AG09309 (cell line): ENCODE measurements at places on chromosomes 5 and 9.
A peak's percentile ranks its signal among the peaks of the same experiment; 100 is the strongest.

GRCh38 chr9:82923912-82924605 is 138.9 kb downstream of the RASEF start:
- no peak for DNase-seq

- peak; percentile 41 for DNase-seq
These were observed 96.2 kb upstream of the ARAP3 start for GRCh38 chr5:141778206-141778605.

DNA sequence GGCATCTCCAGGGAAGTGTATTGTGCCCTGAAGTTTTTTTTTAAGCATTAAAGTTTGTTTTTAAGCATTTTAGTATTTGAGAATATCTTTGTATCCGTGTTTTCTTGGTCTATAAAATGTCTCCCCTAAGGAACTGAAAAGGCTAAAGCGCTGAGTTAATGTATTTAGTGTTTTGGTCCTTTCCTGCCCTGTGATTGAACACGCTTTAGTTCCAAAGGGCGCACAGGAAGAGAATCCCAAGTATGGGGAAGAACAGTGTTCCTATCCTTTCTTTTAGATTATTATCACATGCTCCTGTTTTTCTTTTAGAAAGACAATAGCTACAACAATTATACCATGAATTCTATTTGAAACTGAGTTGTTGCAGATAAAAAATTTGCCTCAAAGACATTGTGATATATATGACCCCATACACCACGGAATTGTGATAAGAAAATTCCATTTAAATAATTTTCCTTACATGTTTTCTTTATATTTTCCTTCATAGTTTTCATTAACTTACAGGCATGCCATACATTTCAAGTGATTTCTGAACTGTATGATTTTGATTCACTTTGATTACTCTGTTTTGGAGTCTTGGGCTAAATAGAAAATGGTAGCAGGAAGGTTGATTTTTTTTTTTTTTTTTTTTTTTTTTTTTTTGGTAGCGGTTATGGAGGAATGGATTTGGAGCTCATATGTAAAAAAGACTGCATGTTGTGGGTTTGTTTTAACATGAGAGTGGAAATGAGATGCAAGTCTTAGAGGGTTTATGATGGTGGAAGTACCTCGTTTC is 3.1 kb downstream of the HSPA4 start:
- no peak for DNase-seq

- no peak for DNase-seq
These were observed 2.1 kb downstream of the PCDHGA7 start for GRCh38 chr5:141384471-141385267.
